Ureter (tissue), 1 donor: ENCODE measurements at places on chromosomes 5 and 9.

- DNase-seq = no peak
These were observed 60.0 kb upstream of the RARS1 start for GRCh38 chr5:168426007-168426863.

DNA sequence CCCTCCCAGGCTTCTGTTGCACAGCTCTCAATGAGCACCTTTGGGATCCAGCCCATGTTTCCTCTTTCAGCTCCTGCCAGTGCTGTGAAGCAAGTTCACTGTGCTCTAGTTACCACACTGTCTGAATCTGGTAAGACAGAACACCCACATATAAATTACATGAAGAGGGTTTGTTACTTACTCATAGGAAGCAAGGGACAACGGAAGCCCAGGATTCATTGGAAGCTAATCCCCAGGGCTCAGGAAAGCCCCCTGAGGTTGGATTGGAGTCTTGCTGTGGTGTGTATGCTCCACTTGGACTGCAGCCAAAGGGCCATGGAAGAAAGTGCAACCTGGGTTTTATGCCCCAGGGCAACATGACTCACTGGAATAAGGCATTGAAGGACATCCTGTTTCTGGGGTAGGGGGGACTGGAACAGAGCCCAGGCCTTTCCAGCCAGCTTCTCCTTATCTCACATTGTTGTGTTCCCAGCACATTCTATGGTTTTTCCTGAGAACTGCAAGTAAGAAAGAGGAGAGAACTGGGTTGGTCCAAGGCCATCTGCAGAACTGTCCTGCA is 15.6 kb upstream of the CLK4 start:
- no peak for DNase-seq

GRCh38 chr9:69421908-69422801 is 97.1 kb downstream of the ENTREP1 start:
- DNase-seq = peak; percentile 56

DNA sequence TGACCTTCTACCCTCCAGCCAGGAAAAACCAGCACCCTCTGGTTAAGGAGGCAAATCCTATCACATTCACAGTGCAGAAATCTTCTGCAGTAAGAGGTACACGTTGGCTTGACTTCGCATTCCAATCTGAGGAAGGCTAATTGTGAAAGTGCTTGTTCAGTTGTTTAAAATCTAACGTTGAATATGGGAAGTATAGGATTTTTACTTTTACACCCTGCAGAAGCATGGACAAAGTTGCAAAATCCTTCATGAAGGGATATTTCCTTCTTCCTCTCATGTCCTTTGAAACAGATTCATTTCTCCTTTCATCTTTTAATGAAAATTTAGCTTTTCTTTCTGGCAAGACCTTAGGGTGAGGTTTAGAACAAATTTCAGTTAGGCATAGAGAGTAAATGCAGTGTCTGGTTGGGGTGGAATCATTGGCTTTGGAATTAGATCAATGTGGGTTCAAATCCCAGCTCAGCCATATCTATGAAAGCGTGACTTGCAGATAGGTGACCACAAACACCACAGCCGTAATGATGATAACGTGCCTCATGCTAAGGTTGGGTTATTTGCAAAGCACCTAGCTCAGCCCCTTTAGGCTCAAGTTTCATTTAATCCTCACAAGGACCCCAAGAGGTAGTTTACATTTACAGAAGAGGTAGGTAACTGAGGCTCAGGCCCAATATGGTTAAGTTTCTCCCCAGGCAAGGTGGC is 42.2 kb upstream of the C5orf58 start:
- DNase-seq = no peak

GRCh38 chr5:10122076-10122726 is 127.5 kb downstream of the ATPSCKMT start:
- no peak for DNase-seq

- DNase-seq = no peak
These were observed 341.8 kb upstream of the SMARCA2 start for GRCh38 chr9:1673300-1673699.

DNA sequence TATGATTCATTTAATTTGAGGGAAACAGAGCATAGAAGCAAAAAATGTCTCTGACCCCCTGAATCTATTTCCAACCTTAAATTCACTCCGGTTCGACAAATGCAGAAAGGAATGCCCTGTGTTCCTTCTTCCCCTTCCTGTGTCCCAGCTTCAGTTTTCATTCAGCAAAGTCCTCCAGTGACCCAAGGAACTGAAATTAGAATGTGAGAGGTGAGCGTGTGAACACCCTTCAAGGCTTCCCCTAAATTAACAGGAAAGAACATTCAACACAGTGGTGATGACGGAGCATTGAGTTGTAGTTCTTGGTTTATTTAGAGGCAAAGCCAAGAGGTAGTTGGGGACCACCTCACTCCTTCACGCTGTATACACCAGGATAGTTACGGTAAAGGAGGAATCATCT is 97.6 kb upstream of the CTSL start:
- no peak for DNase-seq

DNA sequence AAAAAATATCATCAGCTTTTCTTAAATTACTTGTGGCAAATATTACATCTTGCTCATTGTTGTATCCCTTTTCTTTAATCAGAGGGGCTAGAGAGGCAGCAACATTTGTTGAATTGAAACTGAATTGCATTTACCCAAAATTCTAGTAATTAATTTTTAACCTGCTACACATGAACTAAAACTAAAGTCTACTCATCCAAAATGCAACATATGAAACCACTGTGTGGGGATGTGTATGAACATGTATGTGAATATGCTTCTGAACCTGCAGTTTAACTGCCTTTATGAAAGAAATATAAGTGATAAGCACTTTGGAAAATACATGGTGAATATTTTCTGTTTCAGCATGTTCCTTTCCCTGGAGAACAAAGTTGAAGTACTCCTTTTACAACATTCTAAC is 158.5 kb downstream of the KIAA0825 start:
- DNase-seq = no peak

DNA sequence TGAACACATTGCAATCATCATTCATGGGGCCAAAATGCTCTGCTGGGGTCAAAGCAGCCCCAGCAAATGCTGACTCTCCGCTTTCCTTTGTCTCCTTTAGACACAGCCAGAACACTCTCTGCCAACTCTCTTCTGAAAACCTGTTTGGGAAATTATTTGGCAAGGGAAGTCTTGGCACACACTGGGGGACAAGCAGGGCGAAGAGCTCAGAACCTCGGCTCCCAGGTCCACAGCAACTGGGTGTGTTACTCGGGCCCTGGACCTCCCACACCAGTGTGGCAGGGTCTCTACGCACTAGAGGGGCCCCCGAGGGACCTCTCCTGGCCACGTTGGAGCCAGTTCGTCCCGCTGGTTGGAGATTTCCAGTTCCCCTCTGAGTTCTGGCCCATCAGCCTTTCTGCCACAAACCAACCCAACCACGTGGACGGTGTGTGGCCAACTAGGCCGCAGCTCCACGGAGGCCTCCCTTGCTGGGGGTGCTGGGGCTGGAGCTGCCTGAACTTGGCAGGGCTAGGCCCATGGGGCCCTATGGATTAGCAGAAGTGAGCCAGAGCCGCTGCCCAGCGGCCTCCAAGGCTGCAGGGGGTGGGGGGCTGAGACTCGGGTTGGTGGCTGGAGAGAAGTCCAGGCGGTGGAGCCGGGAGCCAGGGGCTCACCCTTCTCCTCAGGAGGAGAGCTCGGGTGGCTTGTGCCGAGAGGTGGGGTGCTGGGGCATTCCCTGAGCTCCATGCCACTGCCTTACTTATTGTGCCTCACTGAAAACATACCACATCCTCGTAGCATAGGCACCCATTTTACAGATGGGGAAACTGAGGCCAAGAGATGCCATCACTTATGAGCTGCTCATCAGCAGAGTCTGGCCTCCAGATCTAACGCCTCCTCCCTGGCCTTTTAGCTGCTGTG is 46.8 kb upstream of the RNU6ATAC start:
- DNase-seq = no peak

DNA sequence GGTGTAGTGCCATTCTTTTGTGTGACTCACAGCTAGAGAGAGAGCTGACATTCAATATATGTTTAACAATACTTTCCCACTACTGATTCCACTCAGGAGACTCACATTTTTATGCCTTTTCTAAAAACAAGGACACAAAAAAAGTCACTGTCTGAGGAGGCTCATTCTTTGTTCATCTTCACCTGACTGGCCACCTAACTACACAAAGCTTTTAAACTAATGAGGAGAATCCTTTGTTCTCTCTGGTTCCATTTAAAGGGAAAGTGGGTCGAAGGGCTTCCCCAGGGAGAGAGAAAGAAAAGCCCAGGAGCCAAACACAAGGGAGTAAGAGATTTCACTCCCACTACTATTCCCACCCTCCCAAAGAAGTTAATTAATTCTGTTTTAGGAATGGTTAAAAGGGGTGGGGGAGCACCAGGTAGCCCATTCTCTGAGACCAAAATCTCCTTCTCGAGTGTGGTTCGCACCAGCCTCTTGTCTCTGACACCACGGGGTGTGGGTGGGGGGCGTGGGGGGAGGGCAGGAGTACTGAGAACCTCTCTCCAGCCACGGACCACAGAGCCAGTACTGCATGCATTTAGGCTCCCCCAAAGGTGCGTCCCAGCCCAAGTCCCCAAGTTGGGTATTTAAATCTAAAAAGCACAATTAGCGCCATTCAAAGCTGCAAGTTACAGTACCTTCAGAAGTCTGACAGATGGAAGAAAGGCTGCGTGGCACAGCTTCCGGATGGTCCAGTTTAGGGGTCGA is 747 bp downstream of the TRPM3 start:
- DNase-seq = no peak

DNA sequence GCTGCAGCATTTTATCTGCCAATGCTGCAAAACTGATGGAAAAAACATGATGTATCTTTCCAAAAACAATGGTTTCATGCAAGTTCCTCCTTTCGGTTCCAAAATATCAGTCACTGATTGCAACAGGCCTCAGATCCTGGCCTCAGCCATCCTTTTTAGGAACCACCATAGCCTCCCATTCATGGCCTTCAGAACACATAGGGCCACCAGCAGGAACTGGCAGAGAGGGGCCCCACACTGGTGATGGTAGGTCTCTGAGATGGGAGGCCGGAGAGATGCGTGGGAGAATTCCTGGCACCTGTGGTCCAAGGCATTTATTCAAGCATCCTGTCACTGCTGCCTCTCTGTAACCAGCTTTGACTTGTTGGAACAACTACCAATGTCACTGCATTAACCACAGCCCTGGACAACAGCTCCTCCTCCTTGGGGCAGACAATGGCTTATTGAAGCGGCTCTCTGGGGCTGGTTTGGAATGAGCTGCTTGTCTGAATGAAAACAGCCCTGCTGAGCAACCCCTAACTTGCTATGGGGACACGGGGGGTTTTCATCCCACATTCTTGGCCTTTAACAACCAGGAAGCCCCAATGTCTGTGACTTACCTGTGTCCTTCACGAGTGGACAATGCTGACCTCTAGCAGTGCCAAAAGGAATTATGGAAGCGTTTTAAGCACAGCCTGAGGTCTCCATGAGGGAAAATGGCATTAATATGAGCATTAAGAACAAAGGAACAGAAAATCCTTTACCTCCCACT is 108.1 kb downstream of the LHFPL2 start:
- DNase-seq = no peak

- DNase-seq = no peak
These were observed 34.6 kb upstream of the PHF2 start for GRCh38 chr9:93541581-93542349.

GRCh38 chr5:7794823-7795222 is 56.1 kb downstream of the CFAP90 start:
- DNase-seq = no peak
